ENCODE measurements at places on chromosomes 2 and 18.

DNA sequence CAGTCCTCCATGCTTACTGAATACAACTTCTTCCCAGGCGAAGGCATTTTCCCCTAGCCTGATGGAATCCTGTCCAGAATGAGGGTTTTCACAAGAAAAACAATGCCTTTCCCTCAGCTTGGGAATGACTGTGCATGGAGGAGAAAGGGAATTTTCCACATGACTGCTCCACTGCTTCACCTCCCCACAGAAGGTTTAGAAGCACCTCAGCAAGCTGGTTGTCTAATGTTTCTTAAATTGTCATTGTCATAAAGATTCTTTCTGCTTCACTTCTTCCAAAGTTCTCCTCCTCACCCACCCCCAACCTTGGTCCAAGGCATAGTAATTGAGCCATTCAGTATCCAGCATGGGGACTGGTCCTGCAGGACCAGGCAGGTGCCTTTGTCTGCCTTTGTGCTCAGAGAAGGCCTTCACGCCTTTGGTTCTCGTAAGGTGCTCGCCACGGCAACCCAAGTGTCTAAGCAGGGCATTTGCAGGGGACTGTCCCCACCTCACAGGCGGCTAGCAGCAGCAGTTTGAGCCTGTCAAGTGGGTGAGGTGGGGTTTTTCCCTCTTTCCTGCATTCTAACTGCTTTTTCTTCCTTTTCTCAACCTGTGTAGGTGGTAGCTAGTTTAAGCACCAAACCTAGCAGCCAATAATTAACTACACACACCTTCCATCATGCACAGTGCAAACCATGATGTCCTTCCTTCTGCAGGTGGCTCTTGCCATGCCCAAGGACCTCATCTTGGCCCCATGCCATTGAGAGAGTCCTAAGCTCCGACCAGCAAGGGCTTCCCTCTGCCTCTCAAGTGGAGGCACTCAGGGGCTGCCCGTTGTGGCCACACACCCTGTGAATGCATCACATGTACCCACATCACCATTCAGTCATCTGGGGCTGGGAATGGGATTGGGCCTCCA is 65.7 kb upstream of the BCL2L11 start:
- no peak for DNase-seq

- DNase-seq, result peak; percentile 56
These were observed 895 bp upstream of the GLS start for GRCh38 chr2:190879474-190880377.

DNA sequence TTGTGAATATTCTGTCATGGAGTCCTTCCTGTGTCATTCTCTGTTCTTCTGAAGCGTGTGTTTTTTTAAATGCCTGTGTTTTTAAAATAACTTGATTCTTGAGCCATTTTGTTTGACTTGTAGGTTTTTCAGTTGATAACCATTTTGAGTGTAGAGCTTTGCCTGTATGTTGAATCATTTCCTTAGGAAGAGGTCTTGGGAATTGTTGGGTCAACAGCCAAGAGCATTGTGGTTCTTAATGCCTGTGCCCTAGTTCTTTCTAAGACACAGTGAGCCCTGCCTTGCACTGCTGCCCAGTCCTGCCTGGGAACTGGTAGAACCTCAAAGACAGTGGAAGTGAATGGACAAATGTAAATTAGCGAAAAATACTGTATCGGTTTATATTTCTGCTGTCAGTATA is 25.9 kb downstream of the RAB12 start:
- no peak for DNase-seq

- peak; percentile 71 for DNase-seq
These were observed 18.9 kb downstream of the TTR start for GRCh38 chr18:31610286-31611205.

- no peak for DNase-seq
These were observed 144.6 kb downstream of the ARL4C start for GRCh38 chr2:234352270-234352669.

- no peak for DNase-seq
These were observed 15.2 kb downstream of the ITGAV start for GRCh38 chr2:186605041-186605440.

DNA sequence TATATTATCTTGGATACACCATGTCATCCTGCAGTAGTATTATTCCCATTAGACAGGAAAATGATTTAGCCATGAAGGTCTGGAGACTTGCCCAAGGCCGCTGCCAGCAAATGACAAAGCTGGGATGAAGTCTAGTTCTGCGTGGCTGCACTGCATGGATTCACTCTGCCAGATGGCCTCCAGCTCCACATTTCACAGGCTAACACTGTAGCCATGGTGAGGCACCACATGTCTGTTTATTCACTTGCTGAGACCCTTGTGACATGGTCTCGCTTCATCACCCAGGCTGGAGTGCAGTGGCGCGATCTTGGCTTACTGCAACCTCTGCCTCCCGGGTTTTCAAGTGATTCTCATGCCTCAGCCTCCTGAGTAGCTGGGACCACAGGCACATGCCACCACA is 31.5 kb upstream of the SCG2 start:
- peak; percentile 90 for DNase-seq

GRCh38 chr2:82636402-82637020 is 1822.6 kb downstream of the SUCLG1 start:
- no peak for DNase-seq

GRCh38 chr2:24875272-24875671 is 44.8 kb downstream of the ADCY3 start:
- no peak for DNase-seq

DNA sequence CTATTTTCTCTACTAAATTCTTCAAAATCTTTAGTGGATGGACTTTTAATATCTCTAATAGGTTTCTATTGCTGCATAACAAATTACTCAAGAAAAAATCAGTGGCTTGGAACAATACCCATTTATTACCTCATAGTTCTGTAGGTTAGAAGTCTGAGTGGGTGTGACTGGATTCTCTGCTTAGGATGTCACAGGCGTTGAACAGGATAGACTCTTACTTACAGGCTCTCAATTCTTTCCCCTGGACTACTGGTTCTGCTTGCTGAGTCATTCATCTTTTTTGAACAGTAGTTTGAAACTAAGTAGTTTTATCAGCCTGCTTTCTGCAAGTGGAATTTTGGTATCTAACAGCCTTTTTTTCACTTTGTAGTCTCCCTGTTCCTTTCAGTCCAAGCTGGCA is 265.4 kb downstream of the ZNF385B start:
- DNase-seq, result no peak

GRCh38 chr18:26813043-26813442 is 52.5 kb downstream of the AQP4 start:
- peak; percentile 68 for DNase-seq

- DNase-seq, result no peak
These were observed 164.1 kb downstream of the MBD5 start for GRCh38 chr2:148184976-148185375.

Measured in NCI-H524 (cell line).